Mesothelial cell of epicardium (in vitro differentiated cells): ENCODE measurements at places on chromosomes 1 and 21.
A peak's percentile ranks its signal among the peaks of the same experiment; 100 is the strongest.

DNA sequence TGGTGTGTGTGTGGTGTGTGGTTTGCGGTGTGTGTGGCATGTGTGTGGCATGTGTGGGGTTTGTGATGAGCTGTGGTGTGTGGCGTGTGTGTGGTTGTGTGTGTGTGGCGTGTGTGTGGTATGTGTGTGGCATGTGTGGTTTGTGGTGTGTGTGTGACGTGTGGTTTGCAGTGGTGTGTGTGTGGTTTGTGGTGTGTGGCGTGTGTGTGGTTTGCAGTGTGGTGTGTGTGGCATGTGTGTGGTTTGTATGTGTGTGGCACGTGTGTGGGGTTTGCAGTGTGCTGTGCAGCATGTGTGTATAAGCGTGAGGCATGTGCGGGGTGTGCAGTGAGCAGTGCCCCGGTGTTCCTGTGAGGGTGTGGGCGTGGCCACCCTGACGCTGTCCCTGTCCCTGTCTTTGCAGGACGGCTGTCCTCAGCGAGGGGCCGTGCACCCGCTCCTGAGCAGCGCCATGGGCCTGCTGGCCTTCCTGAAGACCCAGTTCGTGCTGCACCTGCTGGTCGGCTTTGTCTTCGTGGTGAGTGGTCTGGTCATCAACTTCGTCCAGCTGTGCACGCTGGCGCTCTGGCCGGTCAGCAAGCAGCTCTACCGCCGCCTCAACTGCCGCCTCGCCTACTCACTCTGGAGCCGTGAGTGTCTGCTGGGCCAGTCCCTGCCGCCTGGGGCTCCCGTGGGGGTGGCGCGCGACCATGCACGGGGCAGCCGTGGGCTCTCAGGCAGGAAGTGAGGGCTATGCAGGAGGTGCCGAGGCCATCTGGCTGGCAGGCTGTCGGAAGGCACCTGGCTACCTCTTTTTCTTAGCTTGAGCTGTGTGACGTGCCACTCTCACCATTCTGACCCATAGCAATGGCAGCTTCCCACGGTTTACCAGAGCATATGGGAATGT, 52.6 kb upstream of the TRAPPC10 start:
- no peak for DNase-seq

GRCh38 chr21:40070871-40071270, 203.6 kb downstream of the PCP4 start:
- no peak for DNase-seq

- DNase-seq = no peak
Observed at GRCh38 chr1:44681905-44682882, 7.7 kb downstream of the ARMH1 start.

- no peak for DNase-seq
Observed at GRCh38 chr1:185439727-185440415, 122.8 kb upstream of the IVNS1ABP start.

GRCh38 chr1:89883030-89883379, 62.2 kb downstream of the LRRC8D start:
- DNase-seq = no peak

DNA sequence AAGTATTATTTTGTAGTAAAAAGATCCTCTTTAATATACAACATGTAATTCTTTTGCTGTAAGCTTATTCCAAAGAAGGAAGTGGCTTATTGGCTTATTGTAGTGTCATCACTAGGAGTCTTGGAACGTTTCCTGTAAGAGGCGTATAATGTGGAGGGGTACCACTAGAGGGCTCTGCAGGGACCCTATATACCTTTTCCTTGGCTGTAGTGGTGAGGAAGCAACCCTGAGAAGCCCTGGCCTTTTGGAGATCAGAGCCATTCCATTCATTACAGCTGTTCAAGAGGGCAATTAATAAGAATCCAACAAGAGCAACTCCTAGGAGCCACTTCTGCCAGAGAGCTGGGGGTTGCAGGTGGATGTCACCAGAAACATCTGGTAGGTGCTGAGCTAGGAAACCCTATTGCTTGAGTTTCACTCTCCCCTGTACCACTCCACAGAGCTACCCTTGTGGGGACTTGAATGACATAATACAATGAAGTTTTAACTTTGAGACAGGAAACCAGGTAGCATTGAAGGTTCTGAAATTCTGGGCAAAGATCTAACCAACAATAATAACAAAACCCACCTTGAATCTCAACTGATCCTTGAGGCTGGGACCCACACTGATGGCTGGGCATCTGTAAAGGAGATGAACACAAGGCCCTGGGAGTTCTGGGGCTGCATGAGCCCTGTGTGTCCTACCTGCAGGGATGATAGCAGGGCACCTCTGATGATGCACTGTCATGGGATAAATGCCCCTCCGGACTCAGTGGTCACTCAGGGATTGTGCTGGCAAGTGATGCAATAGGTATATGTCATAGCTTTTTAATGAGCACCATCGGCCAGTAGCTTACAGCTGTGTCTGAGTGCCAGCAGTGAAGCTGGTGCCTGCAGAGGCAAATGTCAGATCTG, 160.2 kb upstream of the COA6 start:
- DNase-seq = no peak

DNA sequence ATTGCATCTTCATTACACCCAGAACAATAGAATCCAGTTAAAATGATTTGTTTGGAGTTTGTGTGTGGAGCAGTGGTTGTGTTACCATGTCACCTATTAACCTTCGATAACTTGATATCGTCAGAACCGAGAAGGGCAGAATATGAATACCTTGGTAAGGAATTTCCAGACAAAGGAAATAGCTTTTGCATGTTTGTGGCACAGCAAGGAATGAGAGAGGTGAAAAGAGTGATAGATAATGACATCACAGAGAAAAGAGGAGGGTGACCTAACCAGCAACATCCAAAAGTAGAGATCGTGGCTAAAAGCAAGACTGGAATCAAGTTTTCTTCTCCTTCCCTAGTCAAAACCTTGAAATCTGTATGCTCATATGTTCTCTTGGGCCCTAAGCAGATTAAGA, 244.6 kb upstream of the NEGR1 start:
- no peak for DNase-seq

DNA sequence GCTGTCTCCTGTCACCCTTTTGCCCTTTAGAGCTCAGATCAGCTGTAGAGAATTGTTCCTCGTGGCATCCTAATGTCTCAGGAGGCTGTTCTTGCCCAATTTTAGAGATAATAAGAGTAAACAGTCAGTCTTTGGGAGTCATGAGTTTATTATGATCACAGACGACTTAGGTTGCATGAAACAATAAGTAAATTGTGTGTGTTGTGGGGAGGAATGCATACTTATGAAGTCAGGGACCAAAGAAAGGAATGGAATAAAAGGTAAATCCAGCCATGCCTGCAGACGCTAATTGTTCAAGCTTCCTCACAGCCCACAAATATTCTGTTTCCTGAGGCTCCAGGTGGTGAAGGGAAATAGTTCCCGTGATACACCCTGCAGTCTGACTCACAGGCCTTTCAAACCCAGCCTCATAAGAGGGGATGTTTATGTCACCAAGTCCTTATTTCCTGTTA, 897 bp downstream of the EPHX4 start:
- DNase-seq = no peak

- no peak for DNase-seq
Observed at GRCh38 chr1:67217417-67217816, 51.2 kb downstream of the IL23R start.

DNA sequence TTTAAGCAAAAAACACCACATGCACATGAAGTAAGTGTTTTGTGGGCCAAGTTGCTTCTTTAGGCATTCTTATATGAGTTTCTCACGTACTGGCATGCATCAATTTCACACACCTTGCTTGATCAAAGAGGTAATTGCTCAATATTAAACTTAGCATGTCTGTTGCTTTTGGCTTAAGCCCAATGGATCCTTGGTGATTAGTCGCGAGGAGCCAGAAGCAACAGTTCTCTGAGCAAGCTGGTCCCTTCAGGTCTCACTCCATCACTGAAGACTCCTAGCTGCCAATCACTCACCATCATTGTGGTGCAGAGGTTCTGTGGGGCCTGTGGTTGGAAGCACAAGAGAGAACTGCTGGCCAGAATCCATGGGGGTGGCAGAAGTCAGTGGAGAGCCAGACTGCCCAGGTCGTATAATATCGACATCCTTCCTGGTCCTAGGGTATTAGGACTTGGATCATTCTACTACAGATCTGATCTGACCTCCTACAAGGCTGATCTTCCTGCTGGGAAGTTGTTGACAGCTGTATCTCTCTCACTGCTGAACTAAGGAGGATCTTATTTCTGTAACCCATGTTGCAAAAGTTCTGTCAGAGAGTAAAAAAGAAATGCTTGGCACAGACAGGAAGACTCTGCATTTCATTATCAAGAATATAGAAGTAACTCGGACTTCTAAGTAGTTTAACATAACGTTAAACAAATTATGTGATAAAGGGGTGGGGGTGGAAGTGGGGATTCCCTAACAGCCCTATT, 140.5 kb downstream of the NTPCR start:
- no peak for DNase-seq

GRCh38 chr1:119582801-119583200, 65.3 kb downstream of the ZNF697 start:
- peak; percentile 59 for DNase-seq

DNA sequence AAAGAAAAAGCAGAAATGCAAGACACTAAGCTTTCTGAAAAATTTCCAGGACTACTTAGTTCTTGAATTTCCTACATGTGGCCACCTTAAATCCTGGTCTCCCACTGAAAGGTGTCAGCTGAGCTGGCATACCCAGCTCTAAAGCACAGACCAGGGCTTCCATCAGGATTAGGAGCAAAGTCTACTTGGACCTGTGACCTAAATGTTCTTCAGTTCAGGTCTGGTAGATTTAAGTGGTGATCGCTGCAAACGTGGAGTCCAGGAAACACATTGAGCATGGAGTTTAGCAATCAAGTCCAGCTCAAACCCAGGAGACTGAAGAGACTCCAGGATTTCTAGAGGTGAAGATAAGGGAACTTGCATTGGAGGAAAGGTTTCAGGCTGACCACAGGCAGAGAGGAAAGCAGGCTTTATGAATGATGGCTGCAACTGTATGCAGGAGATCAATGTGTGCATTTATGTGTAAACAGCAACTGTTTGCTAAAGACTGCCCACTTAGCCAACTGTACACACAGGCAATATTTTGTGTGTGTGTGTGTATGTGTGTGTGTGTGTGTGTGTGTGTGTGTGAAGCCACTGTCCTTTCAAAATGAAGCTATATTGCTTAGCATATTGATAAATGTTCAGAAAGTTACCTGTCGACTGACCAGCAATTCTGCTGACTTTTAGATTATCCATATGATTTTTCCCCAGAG, 75.2 kb downstream of the LMX1A start:
- no peak for DNase-seq

- no peak for DNase-seq
Observed at GRCh38 chr1:154460695-154461260, 41.2 kb upstream of the TDRD10 start.
